Eye (tissue), 1 donor: ENCODE measurements at places on chromosomes 6 and 20.

DNA sequence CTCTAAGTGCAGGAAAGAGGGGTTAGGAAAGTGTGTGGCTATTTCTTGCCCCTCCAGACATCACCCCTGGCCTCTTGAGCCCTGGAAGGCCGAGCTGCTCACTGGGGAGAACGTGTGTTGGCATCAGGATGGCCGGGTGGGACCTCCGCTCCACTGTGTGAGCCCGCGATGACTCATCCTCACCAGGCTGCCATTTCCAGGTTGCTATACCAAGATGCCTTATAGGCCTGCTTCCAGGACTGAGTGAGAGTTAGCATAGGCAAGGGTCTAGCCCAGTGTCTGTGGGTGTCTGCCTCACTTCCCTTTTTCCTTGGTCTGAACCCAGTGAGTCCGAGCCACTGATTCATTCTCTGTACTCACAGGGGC, 105.0 kb downstream of the MRPL14 start:
- DNase-seq: no peak

GRCh38 chr6:168799067-168799466, 358.1 kb downstream of the SMOC2 start:
- DNase-seq: no peak

DNA sequence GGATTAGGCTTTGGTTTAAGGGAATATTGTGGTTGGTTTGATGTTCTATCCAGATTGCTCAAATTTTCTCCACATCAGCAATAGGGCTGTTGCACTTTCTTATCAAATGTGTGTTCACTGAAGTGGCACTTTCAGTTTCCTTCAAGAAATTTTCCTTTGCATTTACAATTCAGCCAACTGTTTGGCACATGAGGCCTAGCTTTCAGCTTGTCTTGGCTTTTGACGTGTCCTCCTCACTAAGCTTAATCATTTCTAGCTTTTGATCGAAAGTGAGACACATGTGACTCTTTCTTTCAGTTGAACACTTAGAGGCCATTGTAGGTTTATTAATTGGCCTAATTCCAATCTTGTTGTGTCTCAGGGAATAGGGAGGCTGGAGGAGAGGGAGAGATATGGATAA, 104.8 kb downstream of the FLRT3 start:
- DNase-seq: no peak

GRCh38 chr20:57061051-57061900, 205.2 kb downstream of the BMP7 start:
- DNase-seq: peak; percentile 86
